Cardiac muscle cell (in vitro differentiated cells and primary cell): ENCODE measurements at places on chromosomes 11 and 22. TPM values are rescaled to one million over a fixed set of nuclear protein-coding genes. Genes with fewer than 3 reads are reported as not detected.

- DNase-seq: peak; percentile 27
Measured at GRCh38 chr11:23789938-23790371, 706.9 kb upstream of the LUZP2 start.

- peak; percentile 68 for DNase-seq
Measured at GRCh38 chr22:41780746-41781505, 19.6 kb upstream of the CCDC134 start.

DNA sequence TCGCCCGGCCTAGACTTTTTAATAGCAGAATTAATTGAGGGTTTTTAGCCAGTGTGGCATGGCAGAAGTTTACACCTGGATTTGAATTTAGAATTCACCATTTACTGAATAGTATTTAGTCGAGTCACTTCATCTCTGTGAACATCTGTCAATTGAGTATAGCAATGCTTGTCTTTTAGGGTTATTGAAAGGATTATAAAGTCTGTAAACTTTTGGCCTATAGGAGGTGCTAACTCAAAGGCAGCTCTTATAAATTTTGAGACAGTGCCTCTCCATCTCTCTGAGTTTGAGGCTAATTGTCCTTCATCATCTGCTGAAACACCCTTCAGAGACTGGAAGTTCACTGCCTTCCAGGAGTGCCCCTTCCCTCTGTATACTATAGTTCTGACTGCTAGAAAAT lies 205.0 kb downstream of the NELL1 start:
- DNase-seq: no peak

DNA sequence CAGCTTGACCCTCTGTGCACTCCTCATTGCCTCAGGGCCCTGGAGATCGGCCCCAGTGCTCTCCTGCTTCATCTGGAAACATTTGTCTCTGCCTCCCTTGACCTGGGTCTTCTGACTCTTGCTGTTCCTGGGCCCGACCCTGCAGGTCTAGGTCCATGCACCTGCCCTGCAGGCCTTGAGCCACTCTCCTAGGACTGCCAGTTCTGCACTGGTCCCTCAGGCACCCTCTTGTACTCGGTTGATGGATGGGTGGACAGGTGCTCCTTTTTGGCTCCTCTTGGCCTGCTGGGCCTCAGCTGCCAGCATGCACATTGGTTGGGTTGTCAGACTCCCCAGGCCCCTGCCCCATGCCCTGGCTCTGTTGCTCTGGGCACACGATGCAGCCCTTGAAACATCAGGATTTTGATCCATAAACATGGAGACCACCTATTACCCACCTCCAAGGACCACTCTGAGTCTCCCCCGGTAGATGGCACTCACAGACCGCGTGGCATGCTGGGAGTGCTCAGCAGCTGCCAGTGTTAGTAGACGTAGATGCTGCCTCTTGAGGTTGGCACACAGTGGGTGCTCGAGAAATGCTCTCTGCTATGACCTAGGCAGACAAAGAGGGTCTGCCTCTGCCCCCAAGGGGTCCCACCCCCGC lies 20.2 kb upstream of the ACR start:
- no peak for DNase-seq

GRCh38 chr11:11406652-11407051 lies 53.6 kb upstream of the CSNK2A3 start:
- no peak for DNase-seq

- DNase-seq: no peak
Measured at GRCh38 chr22:49747130-49747529, 80.5 kb downstream of the BRD1 start.

DNA sequence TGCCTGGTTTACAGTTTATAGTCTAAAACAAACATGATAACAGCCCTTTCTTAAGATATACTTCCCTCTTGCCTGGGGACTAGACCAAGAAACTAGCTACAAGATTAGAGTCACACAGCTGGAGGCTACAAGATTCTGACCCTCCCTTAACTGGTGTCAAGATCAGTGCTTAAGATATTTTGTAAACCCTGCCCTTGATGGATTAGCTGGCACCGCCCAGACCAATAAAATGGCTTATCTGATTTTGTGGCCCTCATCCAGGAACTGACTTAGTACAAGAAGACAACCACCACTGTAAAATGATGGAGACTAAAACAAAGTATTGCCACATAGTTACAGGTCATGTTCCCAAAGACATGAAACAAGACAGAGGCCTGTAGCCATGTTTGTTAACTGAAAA lies 53.4 kb downstream of the FAM181B start:
- DNase-seq: no peak

- DNase-seq: no peak
Measured at GRCh38 chr11:37926772-37927171, 1328.7 kb upstream of the RAG2 start.

GRCh38 chr11:2156416-2157182 lies 4.4 kb downstream of the INS start:
- DNase-seq: peak; percentile 68

DNA sequence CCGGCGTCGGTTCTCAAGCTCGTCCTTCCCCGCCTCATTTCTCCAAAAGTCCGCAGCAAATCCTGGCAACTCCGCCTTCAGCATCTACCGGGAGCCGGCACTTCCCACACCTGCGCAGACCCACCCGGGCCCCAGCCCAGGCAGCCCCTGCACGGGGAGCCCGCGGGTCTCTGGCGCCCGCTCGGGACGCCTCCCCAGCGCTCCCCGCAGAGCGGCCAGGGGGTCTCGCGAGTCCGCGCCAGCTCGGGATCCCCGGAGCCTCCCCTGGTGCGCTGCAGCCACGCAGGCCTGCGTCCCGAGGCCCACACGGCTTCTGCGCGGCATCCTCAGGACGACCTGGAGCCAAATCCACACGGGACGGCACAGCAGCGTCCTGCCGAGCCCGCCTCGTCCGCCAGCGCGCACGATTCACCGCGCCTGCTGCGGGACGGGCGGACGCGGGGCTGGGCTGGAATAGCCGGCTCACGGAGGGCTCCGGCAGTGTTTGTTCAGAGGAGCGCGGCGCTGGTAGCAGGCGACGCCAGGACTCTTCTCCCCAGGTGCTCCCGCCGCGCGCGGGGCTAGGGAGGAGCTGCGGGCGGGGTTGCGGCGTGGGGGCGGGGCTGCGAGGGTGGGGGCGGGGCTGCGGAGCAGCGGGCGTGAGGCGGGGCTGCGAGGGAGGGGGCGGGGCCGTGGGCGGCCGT lies 816 bp upstream of the PHRF1 start:
- peak; percentile 89 for DNase-seq

DNA sequence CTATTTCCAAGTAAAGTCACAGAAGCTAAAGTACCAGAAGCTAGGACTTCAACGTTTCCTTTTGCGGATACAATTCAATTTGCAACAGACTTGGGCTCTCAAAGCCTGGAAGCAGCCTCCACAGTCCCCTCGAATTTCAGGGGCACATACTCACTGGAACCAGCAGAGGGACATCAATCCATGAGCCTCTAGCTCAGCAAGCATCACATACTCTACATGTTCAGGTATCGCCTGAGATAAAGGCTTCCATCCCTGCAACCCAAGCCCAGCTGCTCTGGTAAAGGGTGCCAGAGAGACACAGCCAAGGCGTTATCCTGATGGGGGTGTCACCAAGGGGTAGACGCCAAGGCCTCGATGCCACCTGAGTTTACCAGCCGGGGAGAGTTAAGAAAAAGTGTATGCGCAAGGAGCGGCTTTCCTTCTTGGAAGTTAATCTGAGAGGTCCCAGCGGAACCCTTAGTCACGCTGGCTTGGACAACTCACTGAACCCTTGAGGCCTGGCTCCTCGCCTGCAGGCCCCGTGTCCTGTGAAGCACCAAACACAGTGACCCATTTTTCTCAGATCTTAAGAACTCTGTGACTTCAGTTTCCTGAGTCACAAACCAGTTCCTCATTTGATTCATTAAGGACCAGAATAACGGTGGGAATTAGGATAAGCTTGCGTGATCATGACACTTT lies 13.0 kb downstream of the LTO1 start:
- peak; percentile 16 for DNase-seq

- no peak for DNase-seq
Measured at GRCh38 chr11:10894666-10895065, 36.8 kb upstream of the ZBED5 start.

DNA sequence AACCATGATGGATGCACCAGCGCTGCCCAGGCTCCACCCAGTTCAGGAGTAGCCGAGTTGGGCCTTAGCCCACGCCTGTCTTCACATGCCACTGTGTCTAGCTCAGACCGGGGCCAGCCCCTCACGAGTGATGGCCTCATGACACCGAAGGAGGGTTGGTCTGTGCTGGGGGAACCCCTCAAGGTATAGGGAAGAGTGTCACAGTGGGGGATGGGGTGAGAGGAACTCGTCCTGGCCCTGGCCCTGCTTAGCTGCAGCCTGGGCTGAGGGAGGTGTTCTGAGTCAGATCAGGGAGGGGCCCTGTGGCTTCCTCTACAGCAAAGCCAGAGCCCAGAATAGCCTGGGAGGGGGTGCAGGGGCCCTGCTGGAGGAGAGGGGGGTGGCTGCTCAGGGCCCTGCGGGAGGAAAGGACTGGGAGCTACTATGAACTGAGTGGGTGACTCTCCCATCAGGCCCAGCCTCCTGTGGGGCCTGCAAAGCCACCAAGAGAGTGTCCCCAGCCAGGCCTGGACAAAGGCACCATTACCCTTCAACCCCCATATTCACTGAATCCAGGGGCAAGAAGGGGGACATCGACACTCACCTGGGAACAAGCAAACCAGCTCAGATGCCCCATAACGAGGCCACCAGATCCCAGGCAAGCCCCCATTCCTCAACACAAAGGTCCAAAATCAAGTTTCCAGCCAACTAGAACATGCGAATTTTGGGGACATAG lies 41.2 kb downstream of the IGLL5 start:
- DNase-seq: peak; percentile 33

- DNase-seq: peak; percentile 20
Measured at GRCh38 chr11:22539821-22540256, 85.8 kb downstream of the FANCF start.

DNA sequence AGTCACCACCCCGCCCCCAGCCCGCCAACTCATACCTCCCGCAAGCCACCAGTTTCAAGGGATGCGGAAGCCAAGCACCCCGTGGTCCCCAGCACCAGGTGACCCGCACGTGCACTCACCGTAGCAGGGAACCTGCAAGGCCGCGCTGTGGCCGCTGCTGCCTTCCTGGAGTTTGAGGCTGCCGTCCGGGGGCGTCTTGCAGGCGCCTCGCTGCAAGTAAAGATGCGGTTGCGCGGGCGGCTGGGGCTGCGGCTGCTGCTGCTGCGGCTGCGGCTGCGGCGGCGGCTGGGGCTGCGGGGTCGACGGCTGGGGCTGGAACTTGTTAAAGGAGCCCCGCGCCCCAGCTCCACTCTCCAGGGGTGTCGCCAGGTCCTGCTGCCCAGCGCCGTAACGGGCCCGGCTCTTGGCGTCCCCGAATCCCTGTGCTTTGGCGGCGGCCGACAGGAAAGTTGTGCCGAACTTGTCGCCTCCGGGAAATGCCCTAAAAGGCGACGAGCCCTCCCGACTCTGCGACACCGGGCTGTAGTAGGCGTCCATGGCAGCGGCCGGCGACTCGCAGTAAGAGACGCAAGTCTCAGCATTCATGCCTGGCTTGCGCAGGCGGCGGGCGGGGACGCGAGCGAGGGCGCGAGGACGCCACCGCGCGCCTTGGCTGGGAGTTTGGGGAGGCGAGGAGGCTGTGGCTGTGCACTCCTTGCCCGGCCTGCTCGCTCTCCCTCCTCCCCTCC lies at the start of gene ALX4:
Gene ALX4 (minus strand): TSS at position 662 of the 728 bp plus-strand sequence. CDS start 77 bp downstream, at position 585.
- peak; percentile 34 for DNase-seq

- no peak for DNase-seq
Measured at GRCh38 chr11:87463486-87464102, 425.9 kb downstream of the TMEM135 start.

GRCh38 chr11:73648571-73649046 lies 2.2 kb downstream of the PLEKHB1 start:
- DNase-seq: no peak

- DNase-seq: no peak
Measured at GRCh38 chr22:17748555-17749353, 25.5 kb downstream of the BID start.

DNA sequence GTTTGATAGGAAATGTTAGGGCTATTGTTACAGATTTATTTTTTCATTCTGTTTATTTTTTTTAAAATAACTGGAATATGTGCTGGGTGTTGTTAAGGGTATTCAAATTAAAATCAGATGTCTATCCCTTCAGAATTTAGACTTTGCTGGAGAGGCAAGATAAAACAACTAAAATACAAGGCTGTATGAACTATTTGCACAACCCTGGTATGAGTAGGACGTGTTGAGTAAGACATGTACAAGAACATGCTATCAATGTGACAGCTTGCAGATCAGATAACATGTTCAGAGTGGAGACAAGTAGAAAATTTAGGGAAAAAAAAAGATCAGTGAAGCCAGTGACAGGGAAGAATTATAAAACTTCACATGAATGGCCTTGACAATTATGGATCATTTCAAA lies 853.5 kb downstream of the METTL15 start:
- DNase-seq: no peak

The TUB gene
- 22.9 and 48.2 TPM in 2 replicates for total RNA-seq

The NUP160 gene
- total RNA-seq: 12.1 and 15.9 TPM in 2 replicates

The NXPE2 gene
- 0.18 and 0.48 TPM in 2 replicates for total RNA-seq

The LTO1 gene
- total RNA-seq: 20.2 and 26.2 TPM in 2 replicates

The CCDC73 gene
- total RNA-seq: not detected in 2 replicates
